Peyer's patch (tissue), 4 donors: ENCODE measurements at places on chromosomes 2 and 18.
A peak's percentile ranks its signal among the peaks of the same experiment; 100 is the strongest.

DNA sequence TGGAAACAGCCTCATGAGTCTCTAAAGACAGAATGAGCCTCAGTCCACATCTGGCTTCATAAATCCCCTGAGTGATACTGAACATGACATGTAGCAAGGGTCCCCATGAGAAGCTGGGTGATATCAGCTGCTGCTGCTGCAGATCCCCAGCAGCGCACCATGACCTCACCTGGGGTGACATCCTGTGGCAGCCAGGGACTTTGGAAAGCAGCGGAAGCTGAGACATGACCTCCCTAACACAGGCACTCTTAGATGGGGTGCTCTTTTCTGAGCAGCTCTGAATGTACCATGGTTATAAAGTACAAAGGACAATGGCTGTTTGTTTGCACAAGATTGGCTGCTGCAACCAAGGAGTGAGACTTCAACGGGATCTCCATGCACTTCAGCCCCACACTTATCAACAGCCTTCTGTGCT, 74.7 kb upstream of the TMEM200C start:
- H3K4me1 ChIP-seq: peaks cover 7% of the 10 kb centered on the region
- H3K36me3 ChIP-seq: no peaks in the 10 kb centered on the region
- H3K27me3 ChIP-seq: no peaks in the 10 kb centered on the region
- no peak for DNase-seq
- H3K4me3 ChIP-seq: no peak overlapping the region
- no peak overlapping the region for H3K27ac ChIP-seq

DNA sequence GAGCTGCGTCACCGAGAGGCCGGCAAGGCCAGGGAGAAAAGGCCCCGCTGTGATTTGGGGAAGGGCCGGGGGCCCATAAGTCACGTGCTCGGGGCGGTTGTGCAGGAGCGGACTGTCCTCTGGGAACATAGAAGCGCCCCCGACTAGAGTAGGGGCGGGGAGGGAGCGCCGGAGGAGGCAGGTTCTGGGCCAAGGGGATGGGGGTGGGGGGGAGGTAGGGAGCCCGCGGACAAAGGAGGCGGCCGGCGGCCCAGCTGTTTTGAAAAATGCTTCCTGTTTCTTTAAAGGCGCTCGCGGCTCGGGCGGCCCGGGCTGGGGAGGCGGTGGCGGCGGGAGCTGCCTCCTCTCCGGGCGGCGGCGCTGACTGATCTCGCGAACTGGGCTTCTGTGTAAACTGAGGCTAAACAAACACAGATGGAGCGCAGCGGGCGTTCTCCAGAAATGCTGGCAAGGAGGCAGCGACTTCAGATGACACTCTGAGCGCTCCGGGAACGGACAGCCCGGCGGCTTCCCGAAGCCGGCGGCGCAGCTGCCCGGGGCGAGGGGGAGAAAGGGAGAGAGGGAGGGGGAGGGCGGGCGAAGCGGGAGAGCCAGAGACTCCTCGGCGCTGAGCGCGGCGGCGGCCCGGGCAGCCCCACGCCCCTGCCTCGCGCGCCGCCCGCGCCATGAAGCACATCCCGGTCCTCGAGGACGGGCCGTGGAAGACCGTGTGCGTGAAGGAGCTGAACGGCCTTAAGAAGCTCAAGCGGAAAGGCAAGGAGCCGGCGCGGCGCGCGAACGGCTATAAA, at the start of gene ATOH8:
ATOH8 (plus strand) TSS at position 467 of the 788 bp plus-strand sequence; CDS start at position 666, 199 bp downstream.
- DNase-seq: peak; percentile 35
- peaks cover 18% of the 10 kb centered on the region for H3K4me1 ChIP-seq
- H3K27ac ChIP-seq: peak within 1 kb of the TSS; percentile 61
- H3K36me3 ChIP-seq: no peaks in the 10 kb centered on the region
- no peaks in the 10 kb centered on the region for H3K27me3 ChIP-seq
- peak within 1 kb of the TSS; percentile 54 for H3K4me3 ChIP-seq

DNA sequence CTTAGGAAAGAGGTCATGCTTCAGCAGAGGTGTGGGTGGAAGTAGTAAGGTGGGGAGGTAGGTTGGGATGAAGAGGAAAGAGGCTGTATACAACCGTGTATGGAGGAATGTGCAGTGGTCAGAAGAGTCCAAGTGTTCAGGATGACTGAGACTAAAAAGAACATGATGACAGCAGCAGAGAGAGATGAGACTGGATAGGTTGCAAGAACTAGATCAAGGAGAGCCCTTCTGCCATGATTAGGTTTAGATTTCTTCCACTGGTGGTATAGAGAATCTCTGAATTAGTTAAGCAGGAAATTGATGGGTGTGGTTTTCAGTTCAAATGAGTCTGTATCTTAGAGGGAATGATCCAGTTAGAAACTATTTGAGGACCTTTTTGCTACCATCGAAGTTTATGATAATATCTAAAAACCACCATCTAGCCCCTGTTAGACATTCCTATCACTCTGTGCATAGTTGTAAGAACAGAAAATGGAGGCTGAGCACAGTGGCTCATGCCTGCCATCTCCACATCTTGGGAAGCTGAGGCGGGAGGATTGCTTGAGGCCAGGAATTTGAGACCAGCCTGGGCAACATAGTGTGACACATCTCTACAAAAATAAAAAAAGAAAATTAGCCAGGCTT, 221.0 kb downstream of the LTBP1 start:
- H3K27me3 ChIP-seq: no peaks in the 10 kb centered on the region
- no peak for DNase-seq
- H3K4me1 ChIP-seq: no peaks in the 10 kb centered on the region
- H3K27ac ChIP-seq: no peak overlapping the region
- no peak overlapping the region for H3K4me3 ChIP-seq

DNA sequence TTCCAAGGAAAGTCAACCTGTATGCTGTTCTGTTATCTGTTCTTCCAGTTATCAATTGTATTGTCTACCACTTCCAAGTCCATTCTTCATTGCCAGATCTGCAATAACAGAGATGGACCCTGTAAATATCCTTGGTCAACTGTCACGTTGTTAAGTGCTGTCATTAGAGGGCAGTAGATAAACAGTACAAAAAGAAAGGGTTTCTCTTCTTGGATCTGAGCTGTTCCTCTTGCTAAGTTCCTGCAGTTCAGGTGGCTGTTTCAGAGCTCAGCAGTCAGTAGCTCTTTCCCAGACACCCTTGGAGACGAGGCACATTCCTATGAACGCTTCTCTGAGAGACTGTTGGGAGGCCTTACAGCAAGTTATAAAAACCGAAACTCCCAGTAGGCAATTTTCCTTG, 957.1 kb upstream of the CHAC2 start:
- H3K27me3 ChIP-seq: no peaks in the 10 kb centered on the region
- no peak overlapping the region for H3K4me3 ChIP-seq
- no peaks in the 10 kb centered on the region for H3K4me1 ChIP-seq
- no peaks in the 10 kb centered on the region for H3K36me3 ChIP-seq

DNA sequence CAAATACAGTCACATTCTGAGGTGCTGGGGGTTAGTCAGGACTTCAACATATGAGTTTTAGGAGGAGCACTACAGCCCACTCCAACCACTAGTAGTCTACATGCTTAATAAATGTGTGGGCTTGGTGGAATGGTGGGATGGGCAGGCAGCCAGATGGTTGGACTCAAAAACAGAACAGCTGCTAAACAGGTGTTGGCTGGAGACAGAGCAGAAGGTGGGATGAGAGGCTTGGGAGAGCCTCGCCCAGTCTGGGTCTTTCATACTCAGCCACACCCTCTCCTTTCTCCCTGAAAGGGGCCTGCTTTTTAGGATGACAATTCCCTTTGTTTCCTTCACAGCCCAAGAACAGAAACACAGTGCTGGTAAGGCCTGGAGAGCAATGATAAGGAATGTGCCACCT, 143.9 kb upstream of the KLHL29 start:
- no peak for DNase-seq
- no peak overlapping the region for H3K27ac ChIP-seq
- H3K27me3 ChIP-seq: no peaks in the 10 kb centered on the region
